GM12864 (cell line): ENCODE measurements at places on chromosomes 7 and 10.
A peak's percentile ranks its signal among the peaks of the same experiment; 100 is the strongest.

- no peak for DNase-seq
These were observed 1.3 kb downstream of the OGA start for GRCh38 chr10:101816913-101817336.

GRCh38 chr7:129865093-129865924, 87.5 kb downstream of the UBE2H start:
- no peak for DNase-seq

- DNase-seq = no peak
These were observed 13.6 kb downstream of the ANXA11 start for GRCh38 chr10:80191589-80192270.

DNA sequence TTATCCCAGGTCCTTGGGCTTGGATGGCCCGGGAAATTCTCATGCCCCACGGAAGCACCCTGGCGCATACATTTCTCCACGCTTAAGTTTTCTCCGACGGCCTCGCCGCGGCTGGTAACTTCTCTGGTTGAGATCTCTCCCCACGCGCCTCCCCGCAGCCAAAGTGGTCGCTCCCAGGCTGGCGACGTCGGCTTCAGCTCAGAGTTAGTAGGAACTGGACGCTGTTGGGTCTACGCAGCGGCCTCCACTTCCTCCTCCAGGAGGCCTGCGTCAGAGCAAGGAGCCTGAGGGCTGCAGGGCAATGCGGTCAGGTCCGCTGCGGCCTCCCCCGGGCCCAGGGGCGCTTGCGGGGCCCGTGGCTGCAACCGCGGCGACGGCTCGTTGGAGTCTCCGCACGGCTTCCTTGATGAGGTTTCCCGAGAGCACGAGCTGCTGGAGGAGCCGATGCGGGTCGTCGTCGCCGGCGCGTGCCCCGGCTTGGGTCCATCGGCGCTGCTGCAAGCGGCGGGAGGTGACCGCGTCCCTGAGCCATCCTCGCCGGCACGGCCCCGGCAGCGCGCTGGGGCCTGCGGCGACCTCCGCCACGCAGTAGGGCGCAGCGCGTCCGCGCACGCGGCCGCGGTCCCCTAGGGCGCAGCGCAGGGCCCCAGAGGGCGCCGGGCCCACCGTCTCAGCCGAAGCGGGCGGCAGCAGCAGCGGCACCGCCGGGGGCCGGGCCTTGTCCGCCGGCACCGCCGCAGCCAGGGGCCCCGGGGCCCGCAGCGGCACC, 744 bp downstream of the FRAT2 start:
- DNase-seq = no peak

- no peak for DNase-seq
These were observed 118.7 kb downstream of the KCNMA1 start for GRCh38 chr10:77518910-77519274.

DNA sequence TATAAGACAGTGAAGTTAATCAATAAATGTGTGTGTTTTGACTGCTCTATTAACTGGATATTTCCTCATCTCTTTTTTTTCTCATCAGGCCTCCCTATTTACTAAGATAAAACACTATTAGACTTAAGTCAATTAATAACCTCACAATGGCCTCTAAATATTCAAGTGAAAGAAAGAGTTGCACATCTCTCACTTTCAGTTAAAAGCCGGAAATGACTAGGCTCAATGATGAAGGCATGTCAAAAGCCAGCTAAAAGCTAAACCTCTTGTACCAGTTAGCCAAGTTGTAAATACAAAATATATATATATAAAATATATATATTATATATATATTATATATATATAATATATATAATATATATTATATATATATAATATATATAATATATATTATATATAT, 127.0 kb upstream of the MEOX2 start:
- DNase-seq = no peak

GRCh38 chr10:127935071-127935561, 28.2 kb downstream of the PTPRE start:
- no peak for DNase-seq

DNA sequence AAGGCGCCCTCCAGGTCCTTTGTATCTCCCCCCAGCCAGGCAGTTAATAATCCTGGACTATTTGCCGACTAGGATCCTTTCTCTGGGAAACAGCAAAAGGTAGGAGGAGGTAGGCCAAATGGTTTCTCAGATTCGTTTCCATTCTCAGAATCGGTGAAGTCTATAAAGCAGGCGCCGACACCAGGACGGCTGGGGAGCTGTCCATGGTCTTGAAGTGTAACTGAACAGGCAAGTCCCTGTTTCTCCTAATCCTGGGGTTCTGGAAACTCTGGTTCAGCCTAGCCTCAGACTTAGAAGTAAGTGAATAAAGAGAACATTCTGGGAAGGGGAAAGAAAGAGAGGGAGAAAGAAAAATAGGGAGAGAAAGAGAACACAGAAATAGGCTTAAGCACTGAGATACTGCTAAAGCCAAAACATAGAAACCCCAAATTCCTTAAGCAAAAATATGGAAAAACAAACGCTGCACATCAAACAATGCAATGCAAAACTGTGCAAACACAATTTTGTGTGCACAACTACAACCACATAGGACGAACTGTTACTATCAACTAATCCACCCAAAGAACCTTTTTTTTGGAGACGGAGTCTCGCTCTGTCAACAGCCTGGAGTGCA, 11.1 kb upstream of the INA start:
- no peak for DNase-seq

- DNase-seq = no peak
These were observed 30.7 kb downstream of the BRI3 start for GRCh38 chr7:98312201-98312600.

DNA sequence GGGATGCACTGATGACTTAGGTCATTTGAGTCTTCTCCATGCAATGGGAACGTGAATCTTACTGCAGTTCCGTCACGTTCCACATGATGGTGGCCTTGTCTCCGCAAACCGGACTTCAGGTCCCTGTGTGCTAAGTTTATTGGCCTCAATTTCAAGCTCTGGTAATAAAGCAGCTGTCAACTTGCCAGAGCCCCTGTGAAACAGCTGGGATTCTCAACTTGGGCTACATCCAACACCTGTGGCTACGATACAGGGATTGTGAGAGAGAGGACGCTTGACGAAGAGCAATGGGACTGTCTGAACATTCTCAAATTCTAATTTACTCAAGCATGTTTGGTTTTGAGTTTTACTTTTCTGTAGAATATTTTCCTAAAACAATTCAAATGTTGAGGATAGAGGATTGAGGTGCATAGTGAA, 174.2 kb downstream of the PTN start:
- DNase-seq = no peak

DNA sequence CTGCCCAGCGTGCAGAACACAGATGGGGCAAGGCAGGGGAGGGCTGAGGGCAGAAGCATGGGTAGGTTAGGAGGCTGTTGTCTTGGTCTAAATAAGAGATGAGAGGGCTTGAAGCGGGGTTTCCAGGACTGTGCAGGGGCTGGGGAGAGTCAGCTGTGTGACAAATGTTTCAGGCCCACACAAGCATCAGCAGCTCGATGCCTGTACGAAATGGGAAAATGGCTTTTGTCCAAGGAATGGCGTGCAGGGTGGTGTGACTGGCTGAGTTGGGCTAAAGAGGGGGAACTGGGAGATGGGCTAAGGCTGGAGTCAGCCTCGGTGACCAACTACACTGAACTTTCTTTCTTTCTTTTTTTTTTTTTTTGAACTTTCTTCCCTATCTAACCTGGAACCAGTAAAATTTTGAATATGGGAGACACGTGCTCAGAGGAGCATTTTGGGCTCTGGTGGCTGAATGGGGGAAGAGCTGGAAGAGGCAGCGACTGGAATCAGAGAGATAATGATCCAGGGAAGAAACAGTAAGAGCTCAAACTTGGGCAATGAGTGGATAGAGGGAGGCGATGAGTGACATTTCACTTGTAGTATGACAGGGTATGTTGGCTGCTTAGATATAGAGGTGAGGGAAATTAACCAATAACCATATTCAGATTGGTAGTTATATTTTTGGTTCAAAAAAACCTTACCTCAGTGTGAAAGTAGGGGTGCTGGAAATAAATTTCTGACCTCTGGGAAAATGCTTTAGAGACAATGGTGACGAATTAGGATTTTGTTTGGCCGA, 10.2 kb upstream of the EPHA1 start:
- DNase-seq = no peak

GRCh38 chr7:157479326-157479725, 142.5 kb downstream of the DNAJB6 start:
- no peak for DNase-seq

GRCh38 chr10:118472415-118473304, 122.8 kb downstream of the PRLHR start:
- no peak for DNase-seq

GRCh38 chr7:85733169-85733915, 546.5 kb upstream of the SEMA3D start:
- no peak for DNase-seq

- no peak for DNase-seq
These were observed 99.0 kb downstream of the AOAH start for GRCh38 chr7:36625247-36625646.

- DNase-seq = no peak
These were observed 182.6 kb downstream of the COBL start for GRCh38 chr7:51134013-51134441.

- no peak for DNase-seq
These were observed 94.7 kb downstream of the ZNRF2 start for GRCh38 chr7:30379131-30379530.

DNA sequence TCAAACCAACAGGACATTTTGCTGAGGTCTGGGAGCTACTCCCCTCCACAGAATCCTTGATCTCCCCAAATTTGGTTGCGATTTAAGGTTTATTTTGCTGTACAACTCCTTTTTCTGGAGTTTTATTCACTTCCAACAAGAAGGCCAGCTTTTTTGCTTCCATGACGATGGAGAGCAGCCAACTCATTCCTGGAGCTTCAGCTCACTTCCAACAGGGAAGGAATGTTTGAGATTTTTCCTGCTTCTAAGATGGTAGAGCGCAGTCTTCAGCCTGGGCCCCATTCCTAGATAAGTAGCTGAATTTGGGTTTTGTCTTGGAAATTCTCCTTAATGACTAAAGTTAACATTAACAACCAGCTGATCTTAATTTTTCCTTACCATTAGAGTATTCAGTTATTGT, 30.9 kb upstream of the CREB3L2 start:
- no peak for DNase-seq

DNA sequence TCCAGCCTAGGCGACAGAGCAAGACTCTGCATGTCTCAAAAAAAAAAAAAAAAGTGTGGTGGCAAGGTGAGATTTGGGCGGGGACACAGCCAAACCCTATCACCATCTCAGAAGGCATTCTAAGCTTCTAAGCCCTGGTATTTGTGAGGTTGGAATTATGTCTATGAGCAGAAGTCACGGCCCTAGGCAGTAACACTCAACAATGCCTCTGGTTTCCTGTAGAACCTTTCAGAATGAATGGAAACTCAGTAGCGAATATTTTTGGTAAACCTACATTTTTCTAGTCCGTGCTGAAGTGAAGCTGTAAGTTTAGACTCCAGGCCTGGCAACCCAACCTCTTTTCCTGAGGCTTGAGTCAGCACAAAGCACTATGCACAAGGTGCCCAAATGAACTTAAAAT, 88.3 kb downstream of the FAM107B start:
- DNase-seq = no peak

- DNase-seq = peak; percentile 65
These were observed 4.7 kb downstream of the NFE2L3 start for GRCh38 chr7:26156451-26157420.

- DNase-seq = no peak
These were observed 270.5 kb downstream of the BICC1 start for GRCh38 chr10:58782876-58783851.

GRCh38 chr10:107085665-107086525, 78.6 kb downstream of the SORCS1 start:
- DNase-seq = no peak

DNA sequence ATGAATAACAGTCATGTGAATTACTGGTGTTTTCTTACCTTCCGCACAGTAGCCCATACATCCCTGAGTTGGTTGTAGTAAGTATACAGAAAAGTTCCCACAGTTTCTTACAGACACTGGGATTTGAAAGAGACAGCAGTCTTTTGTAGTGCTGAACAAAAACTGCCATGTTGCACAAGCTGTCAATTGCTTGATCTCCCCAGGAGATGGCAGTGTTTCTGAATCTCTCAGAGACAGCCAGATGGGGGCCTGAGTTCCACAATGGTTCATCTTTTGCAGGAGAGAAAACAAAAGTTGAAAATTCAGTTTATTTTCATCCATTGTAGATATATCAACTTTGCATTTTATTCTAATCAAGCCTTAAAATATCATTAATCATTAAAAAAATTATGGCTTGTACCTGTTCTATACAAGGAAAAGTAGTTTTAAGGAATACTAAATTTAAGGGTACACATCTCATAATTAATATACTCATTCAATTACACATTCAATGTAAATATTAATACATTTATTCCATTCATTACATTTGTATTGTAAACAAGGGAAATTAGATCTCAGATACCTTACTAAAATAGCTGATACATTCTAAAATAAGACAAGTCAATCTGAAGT, 14.5 kb downstream of the VWDE start:
- peak; percentile 13 for DNase-seq

GRCh38 chr7:71716690-71717089, 584.7 kb downstream of the GALNT17 start:
- no peak for DNase-seq

GRCh38 chr7:74254858-74255379, 720 bp upstream of the RFC2 start:
- no peak for DNase-seq

DNA sequence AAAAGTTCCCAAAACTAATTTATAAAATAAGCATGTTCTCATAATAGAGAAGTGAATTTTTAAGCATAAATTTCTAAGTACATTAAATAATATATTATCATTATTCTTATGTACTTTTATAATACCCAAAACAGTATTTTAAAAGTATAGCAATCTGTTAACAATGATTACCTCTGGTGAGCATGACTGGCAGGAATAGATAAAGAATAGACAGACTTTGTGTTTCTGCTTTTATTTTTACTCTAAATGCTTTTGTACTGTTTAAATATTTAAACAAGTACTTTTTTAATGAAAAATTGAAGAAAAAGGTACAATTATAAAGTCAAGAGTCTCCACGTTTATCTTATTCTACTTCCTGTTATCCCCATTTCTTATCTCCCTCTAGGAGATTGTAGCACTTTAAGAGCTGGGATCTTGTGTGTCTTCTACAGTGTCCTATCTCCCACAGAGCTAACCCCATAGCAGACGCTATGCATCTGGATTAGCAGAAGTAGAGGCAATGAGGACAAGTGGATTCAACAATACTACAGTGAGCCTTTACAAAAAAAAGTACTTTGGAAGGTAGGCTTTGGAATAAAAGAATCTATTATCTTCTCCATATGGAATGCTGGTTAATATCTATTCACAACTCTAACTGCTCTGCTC, 42.9 kb downstream of the IDE start:
- DNase-seq = no peak

DNA sequence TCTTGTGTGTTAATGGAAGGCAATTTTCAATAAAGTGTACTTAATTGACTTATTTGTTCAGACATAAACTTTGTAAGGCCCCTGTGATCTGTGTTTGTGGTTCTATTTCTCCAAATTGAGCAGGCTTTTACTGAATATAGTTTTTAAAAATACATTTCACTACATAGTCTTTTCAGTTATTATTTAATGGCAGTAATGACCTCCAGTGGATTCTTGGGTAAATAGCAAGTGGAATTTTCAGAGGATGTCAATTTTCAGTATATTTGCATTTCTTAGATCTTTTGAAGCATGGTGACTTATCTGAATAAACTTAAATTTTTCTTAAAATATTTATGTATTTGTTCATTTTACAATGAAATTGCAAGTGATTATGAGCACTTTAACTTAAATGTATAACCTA, 203.1 kb upstream of the PCLO start:
- no peak for DNase-seq
